ENCODE measurements at places on chromosomes 2 and 18. TPM values are rescaled to one million over a fixed set of nuclear protein-coding genes. Genes with fewer than 3 reads are reported as not detected.

- no peak for DNase-seq
Observed at GRCh38 chr2:54999182-54999581, 51.1 kb downstream of the RTN4 start.

Gene REG3G
- not detected for total RNA-seq

GRCh38 chr18:429030-429429 is 71.5 kb downstream of the COLEC12 start:
- DNase-seq: no peak

- DNase-seq: no peak
Observed at GRCh38 chr2:75023666-75024455, 65.4 kb downstream of the POLE4 start.
